Breast epithelium (tissue), 4 donors: ENCODE measurements at places on chromosomes 3 and 15. TPM values are rescaled to one million over a fixed set of nuclear protein-coding genes. Genes with fewer than 3 reads are reported as not detected.

The GOLGA6B gene
- total RNA-seq, result not detected

The MAN2C1 gene
- 112 TPM for total RNA-seq

The LYZL4 gene
- total RNA-seq, result not detected

The PARP14 gene
- 57.0 TPM for total RNA-seq

The AP2M1 gene
- total RNA-seq, result 204 TPM

The ADGRG7 gene
- total RNA-seq, result not detected

The HYAL1 gene
- 16.1 TPM for total RNA-seq

The GABRB3 gene
- 1.8 TPM for total RNA-seq

The WDR72 gene
- not detected for total RNA-seq

The SQOR gene
- total RNA-seq, result 60.3 TPM

The XCR1 gene
- under 0.01 TPM for total RNA-seq

The ZBED2 gene
- total RNA-seq, result not detected

The BFSP2 gene
- total RNA-seq, result not detected

The TRA2B gene
- total RNA-seq, result 278 TPM

The C3orf20 gene
- total RNA-seq, result 0.15 TPM

The TF gene
- total RNA-seq, result 8.5 TPM

The PSTPIP1 gene
- 11.0 TPM for total RNA-seq

The CLSTN2 gene
- total RNA-seq, result 15.5 TPM

The OR5K2 gene
- total RNA-seq, result not detected

The CNTN3 gene
- total RNA-seq, result 3.7 TPM

The SNX22 gene
- total RNA-seq, result 1.5 TPM

The ZNF619 gene
- total RNA-seq, result 6.2 TPM

The FRMD5 gene
- 1.6 TPM for total RNA-seq

The KLHL6 gene
- total RNA-seq, result 7.9 TPM

The QTRT2 gene
- total RNA-seq, result 25.8 TPM

The SCG3 gene
- total RNA-seq, result 0.33 TPM
